T-helper 2 cell treated with Interferon-gamma antibody and Interleukin-4, amounts not matched to agents 5 μg/mL and 100 μg/mL, for 36 hours (primary cell): ENCODE measurements at places on chromosomes 16 and 17.

DNA sequence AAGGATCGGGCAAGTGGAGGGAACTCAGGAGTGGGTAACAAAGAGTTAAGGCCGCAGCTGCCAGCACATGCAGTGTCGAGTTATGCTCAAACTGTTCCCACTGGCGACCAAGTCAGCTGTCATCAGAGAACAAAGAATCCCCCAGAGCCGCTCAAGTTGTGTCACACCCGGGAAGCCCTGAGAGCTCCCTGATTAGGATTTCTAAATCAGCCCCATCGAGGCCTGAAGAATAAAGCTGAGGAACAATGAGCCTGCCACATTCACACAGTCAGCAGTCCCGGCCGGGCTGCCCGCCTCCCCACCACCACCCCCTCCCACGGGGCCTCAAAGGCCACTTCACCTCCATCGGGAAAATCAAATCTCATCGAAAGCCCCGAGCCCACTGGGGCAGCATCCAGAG lies 84.5 kb downstream of the SOX9 start:
- no peak for DNase-seq

GRCh38 chr16:24776501-24777220 lies 47.2 kb downstream of the TNRC6A start:
- DNase-seq: no peak

DNA sequence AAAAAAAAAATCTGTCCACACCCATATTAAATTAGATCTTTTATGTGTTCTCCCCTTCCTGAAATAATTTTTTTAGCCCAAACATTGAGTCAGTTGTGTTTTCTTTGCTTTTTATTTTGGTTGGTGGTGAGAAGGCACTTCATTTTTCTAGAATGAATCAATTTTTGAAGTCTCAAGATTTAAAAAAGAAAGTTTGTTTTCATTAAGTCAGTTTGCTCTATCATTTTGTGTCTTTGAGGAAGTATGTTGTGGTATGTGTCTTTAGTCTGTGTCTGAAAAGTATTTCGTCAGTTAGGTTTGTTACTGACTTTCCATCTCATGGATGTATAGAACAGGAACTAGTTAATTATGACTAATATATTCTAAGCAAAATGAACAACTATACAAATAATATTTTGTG lies 3.8 kb downstream of the IGF2BP1 start:
- DNase-seq: no peak

DNA sequence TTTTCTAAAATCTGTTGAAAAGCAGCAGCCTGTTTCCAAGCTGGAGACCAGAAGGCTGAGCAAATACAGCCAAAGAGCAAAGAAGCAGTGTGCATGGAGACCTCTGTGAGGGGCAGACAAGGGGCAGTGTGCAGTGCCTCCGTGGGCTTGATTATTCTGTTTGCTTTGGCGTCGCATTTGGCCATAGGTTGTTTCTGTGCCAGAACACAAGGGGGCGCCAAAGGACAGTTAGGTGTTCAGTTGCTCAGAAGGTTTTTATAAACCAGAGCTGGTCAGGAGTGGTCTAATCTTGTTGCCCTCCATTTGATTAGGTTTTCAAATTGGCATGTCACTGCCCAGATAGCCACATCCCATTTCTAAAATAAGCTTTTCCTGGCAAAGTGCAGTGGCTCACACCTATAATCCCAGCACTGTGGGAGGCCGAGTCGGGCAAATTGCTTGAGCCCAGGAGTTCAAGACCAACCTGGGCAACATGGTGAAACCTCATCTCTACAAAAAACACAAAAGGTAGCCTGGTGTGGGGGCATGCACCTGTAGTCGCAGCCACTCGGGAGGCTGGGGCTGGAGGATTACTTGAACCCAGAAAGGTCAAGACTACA lies 10.6 kb downstream of the MYH3 start:
- DNase-seq: peak; percentile 44

GRCh38 chr17:43952351-43952723 lies 1.4 kb downstream of the PYY start:
- DNase-seq: no peak

- peak; percentile 84 for DNase-seq
Observed at GRCh38 chr16:67017810-67018488, 11.0 kb upstream of the CBFB start.

- DNase-seq: no peak
Observed at GRCh38 chr16:60432472-60432871, 1603.8 kb downstream of the CDH8 start.

- DNase-seq: no peak
Observed at GRCh38 chr16:17439580-17439979, 31.2 kb downstream of the XYLT1 start.

- no peak for DNase-seq
Observed at GRCh38 chr17:78812855-78813254, 27.8 kb downstream of the USP36 start.

- no peak for DNase-seq
Observed at GRCh38 chr17:12619459-12620199, 46.1 kb upstream of the MYOCD start.

DNA sequence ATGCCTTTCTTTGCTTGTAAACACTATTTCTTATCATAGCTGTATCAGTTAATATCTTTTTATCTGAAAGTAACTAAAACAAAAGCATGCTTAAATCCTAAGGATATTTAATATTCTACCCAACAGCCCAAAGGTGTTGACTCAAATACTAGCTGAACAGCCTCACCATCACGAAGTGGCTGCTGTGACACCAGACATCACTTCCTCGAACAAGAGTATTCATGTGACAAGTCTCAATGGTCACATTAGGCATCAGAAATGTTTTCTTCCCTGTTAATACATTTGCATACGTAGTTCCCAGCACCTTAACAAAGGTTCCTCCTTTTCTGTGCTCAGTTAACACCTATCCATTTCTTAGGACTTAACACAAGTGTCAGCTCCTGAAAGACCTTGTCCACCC lies 193.8 kb upstream of the DYNLRB2 start:
- DNase-seq: no peak

- no peak for DNase-seq
Observed at GRCh38 chr16:12293017-12293618, 316.6 kb downstream of the SNX29 start.

- no peak for DNase-seq
Observed at GRCh38 chr16:48165961-48166578, 10.3 kb upstream of the ABCC12 start.

DNA sequence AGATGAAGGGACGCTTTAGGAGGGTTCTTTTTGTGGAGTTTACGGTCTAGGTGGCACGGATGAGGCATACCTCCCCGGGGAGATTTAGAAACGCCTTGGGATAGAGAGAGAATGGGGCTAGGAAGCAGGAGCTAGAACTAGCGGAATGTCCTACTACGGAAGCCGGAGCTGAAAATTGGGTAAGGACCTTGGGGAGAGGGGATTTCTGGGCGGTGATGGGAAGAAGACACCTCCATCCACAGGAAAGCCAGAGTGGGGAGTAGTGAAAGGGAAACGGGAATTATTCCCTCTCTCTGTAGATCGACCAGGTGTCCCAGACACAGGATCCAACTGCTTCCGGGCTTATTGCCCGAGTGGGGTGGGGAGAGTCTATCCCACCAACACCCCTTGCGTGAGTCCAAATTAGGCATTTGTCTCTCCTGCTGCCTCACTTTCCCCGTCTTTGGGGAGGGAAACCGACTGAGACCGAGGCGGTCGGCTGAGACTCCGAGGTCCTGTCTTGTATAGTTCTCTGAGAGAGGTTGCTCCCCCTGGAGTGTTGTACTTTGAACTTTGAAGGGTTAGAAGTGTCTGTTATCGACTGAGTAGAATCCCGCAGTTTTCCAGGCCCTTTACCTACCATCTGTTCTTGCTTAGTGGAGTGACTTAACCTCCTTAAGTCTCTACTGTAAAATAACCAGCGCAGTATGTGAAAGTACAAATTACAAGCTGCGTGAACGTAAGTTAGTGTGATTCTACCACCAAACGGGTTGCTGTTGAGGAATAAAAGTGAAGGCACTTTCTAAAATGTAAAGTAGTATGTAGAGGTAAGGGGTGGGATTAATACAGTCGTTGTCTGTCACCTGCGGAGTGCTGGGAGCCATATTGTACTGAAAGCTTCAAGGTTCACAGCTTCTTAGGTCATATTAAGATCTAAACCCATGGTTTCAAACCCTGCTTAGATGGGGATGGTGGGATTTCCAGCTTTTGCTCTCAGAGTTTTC lies 1.0 kb downstream of the RSPRY1 start:
- peak; percentile 10 for DNase-seq

- DNase-seq: no peak
Observed at GRCh38 chr17:47693731-47694580, at the start of gene TBKBP1. Gene TBKBP1, plus strand, starts transcription at chr17:47694161. Its CDS starts 1,952 bp downstream, at chr17:47696113.

GRCh38 chr16:11315510-11315909 lies 29.7 kb upstream of the RMI2 start:
- no peak for DNase-seq

- DNase-seq: peak; percentile 38
Observed at GRCh38 chr17:38798614-38799500, 499 bp downstream of the PIP4K2B start.

- peak; percentile 55 for DNase-seq
Observed at GRCh38 chr17:7177191-7177953, 1.8 kb downstream of the ASGR1 start.

- no peak for DNase-seq
Observed at GRCh38 chr16:29790949-29791844, 646 bp downstream of the KIF22 start.

DNA sequence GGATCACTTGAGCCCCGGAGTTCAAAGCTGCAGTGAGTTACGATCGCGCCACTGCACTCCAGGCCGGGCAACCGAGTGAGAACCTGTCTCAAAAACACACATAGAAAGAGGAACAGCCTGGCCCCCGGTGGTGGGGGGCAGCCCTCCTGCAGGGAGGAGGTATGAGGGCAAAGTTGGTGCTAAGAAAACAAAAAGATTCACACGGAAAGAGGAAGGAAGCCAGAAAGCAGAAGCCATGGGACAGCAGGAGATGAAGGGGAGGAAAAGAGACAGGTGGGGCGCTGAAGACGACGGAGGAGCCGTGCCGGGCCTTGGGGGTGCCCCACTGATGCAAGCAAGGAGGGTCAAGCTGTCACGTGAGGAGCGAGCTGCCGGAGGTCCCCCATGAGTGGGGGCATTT lies 8.2 kb upstream of the C16orf74 start:
- no peak for DNase-seq

GRCh38 chr17:79478051-79478461 lies 132.8 kb downstream of the RBFOX3 start:
- DNase-seq: no peak

GRCh38 chr16:74893541-74893940 lies 91.4 kb downstream of the WDR59 start:
- DNase-seq: no peak

- no peak for DNase-seq
Observed at GRCh38 chr16:10297341-10298006, 88.4 kb upstream of the ATF7IP2 start.

GRCh38 chr17:50297407-50297865 lies 23.2 kb downstream of the TMEM92 start:
- DNase-seq: peak; percentile 75

DNA sequence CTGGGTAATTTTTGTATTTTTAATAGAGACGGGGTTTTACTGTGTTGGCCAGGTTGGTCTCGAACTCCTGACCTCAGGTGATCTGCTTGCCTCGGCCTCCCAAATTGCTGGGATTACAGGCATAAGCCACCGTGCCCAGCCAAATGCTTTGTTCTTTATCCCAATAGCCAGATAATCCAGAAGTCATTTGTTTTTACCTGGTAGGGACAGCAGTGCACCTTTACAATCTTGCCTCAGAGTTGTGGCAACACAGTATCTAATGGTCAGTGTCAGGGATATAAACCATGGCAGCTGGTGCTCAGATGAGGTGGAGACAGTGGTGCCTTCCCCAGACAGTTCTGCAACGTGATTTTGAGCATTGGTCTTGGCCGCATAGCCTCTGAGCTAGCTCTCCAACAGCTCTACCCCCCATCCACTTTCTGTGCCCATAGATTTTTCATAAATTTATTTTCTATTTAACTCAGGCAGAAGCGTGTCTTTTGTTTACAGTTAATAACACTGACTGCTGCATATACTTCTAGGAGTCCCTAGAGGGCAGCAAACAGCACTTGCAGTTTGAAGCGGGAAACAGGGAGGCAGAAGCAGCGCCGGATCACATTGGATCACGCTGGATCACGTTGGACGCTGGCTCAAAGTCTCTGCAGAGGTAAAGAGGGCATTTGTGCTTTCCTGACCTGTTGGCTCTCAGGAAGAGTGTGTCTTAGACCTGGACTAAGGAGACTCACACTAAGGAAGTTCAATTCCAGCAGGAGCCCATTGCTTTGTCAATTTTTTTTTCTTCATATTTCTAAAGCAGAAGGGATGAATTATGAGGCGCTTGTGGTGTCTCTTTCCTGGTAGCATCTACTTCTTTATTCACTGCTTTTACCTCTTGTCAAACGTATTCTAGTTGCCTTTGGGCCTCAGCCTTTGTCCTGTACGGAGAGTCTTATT lies 5.1 kb upstream of the GGT6 start:
- DNase-seq: peak; percentile 56

DNA sequence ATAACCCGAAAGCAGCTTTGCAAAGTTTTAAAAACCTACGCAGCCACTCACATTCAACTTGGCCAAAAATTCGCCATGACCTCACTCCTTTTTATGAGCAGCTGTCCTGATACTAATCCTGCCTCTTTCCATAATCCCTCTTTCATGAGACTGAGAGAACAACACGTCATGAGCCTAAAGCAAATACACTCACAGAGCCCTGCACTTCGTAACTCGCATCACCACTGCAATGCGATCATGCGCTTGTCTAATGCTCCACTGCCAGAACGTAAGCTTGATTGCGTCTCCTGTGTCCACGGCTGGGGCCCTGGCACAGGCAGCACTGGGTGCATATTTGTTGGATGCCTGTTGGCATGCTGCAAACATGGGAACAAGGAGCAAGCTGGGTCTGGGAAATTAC lies 36.2 kb downstream of the CDRT4 start:
- no peak for DNase-seq

DNA sequence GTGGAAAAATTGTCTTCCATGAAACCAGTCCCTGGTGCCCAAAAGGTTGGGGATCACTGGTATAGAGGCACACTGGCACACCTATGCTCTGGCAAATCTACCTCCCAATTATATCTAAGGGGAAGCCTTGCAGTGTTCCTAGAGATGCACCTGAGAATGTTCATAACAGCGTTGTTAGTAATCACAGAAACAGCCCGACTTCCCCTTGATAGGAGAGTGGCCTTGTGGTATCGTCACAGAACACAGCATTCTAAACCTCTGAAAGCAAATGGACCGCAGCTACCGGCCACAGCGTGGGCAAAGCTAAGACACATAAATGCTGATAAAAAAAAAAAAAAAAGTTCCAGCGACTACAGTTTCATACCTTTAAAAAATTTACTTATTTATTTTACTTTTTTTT lies 39.1 kb upstream of the ADGRG1 start:
- DNase-seq: no peak

DNA sequence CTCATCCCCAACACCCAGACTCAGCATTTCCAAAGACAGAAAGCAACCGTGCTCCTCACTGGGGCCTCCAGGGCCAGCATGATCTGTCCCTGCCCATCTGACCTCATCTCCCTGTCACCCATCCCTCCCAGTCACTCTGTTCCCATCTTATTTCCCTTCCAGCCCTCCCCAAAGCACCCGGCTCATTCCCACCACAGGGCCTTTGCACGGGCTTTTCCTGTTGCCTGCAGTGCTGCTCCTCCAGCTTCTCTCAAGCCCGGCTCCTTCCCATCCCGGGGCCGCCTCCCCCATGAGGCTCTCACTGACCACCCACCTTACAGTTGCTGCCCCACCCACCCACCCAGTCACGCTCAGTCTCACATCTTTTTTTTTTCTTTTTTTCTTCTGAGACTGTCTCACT lies 54.8 kb downstream of the RMI2 start:
- DNase-seq: no peak

GRCh38 chr17:40321961-40322357 lies 13.0 kb downstream of the RARA start:
- DNase-seq: no peak

GRCh38 chr16:85042167-85042526 lies 14.6 kb downstream of the KIAA0513 start:
- DNase-seq: no peak
